ENCODE measurements at places on chromosomes 12 and 14.

DNA sequence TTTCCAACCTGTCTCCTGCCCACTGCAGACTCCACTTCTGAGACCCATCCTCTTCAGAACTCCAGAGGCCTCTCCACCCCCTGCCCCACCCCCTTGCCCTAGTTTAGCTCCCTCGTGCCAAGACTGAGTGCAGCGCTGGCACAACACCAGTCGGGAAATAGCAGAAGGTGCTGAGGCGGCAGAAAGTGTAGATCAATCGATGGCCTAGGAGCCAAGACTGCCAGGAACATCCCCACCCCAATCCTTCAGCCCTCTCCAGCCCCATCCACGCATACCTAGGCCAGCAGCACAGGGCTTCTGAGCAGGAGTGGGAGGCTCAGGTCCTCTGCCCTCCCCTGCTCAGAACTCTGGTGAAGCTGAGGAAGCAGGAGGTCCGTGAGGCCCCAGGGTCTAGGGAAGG lies 1.1 kb downstream of the CPNE6 start:
- H3K27me3 ChIP-seq: peaks cover 50% of the 10 kb centered on the region
- H3K4me1 ChIP-seq: no peaks in the 10 kb centered on the region
- H3K4me3 ChIP-seq: no peak overlapping the region
- no peak overlapping the region for H3K27ac ChIP-seq
- H3K36me3 ChIP-seq: no peaks in the 10 kb centered on the region

- H3K4me1 ChIP-seq: peaks cover 28% of the 10 kb centered on the region
- peak overlapping the region; percentile 50 for H3K27ac ChIP-seq
- H3K27me3 ChIP-seq: peaks cover 5% of the 10 kb centered on the region
Observed at GRCh38 chr12:108322998-108323397, 16.1 kb downstream of the CMKLR1 start.

GRCh38 chr12:57604454-57604991 lies at the start of gene DTX3:
TSS of gene DTX3 (plus strand) at chr12:57604824. CDS start at chr12:57606518, 1,694 bp downstream.
- peak within 1 kb of the TSS; percentile 84 for H3K27ac ChIP-seq
- DNase-seq: no peak
- H3K36me3 ChIP-seq: peaks cover 22% of the 10 kb centered on the region
- H3K4me3 ChIP-seq: peak within 1 kb of the TSS; percentile 82
- H3K4me1 ChIP-seq: peaks cover 21% of the 10 kb centered on the region

DNA sequence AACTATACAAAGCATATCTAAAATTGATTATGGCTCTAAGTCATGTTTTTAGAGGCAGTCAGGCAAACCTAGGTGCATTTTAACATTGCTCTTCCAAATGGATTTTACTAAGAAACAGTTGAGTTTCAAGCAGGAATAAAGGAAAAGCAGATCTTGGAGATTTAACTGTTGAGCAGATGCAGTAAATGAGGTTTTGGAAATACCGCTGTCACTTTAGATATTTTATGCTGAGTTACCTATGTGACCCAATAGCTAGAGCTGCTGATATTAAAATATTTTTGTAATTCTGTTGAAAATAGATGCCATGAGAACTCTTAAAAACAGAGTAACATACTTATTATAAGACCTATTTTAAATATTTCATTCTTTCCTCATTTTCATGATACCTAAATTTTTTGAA lies 181.4 kb downstream of the SYT1 start:
- H3K27ac ChIP-seq: no peak overlapping the region
- no peak overlapping the region for H3K4me3 ChIP-seq
- no peaks in the 10 kb centered on the region for H3K4me1 ChIP-seq
- H3K36me3 ChIP-seq: no peaks in the 10 kb centered on the region
- no peak for DNase-seq

Measured in effector memory CD8-positive, alpha-beta T cell (primary cell).